ENCODE measurements at places on chromosomes 7 and 10.

DNA sequence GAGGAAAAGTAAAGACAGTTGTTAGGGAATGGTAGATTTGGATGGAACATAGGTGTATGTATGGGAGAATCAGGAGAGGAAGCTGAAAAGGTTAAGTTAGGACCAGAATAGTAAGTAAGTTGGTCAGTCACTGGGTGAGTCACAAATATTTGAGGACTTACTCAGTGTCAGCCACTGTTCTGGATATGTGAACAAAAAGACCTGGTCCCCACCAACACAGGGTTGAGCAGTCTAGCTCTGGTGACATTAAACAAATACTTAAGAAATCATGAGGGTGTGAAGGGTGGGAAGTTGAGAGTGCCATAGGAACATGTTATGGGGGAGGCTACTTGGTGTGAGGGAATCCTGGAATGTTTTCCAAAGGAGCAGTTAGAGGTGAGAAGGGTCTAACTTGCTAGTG lies 246.9 kb downstream of the PTEN start:
- DNase-seq, result no peak

GRCh38 chr10:124640538-124641231 lies 103.5 kb downstream of the FAM53B start:
- DNase-seq, result no peak

- no peak for DNase-seq
Measured at GRCh38 chr10:95793401-95794045, 37.6 kb downstream of the ENTPD1 start.

DNA sequence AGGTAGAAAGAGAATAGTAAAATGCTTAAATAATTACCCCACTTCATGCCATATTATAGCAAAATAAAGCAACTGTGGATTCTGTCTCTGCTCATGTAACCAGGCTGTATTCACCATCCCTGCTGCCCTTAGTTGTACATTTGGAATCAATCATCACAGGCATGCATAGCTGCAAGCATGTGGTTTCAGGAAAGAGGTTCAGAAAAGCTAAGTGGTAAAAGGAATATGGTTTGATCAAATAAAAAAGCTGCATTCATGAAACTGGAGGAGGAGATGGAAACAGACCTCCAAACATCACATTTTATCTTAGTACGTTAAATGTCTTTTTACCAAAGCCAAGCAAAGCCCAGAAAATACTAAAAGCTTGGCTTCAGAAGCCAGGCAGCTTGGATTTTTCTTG lies 81.3 kb downstream of the ADAM22 start:
- no peak for DNase-seq

Data from stimulated activated CD8-positive, alpha-beta memory T cell treated with anti-CD3 and anti-CD28 coated beads, Interleukin-15, amount 100 ng/mL, for 1 hour (primary cell).